ENCODE measurements at places on chromosomes 1 and 21. TPM values are rescaled to one million over a fixed set of nuclear protein-coding genes. Genes with fewer than 3 reads are reported as not detected.
A peak's percentile ranks its signal among the peaks of the same experiment; 100 is the strongest.

GRCh38 chr1:43954036-43954435 is 7.3 kb downstream of the IPO13 start:
- no peak overlapping the region for H3K4me3 ChIP-seq
- H3K36me3 ChIP-seq, result no peaks in the 10 kb centered on the region
- H3K27me3 ChIP-seq, result no peaks in the 10 kb centered on the region

- H3K4me3 ChIP-seq, result no peak overlapping the region
- no peak overlapping the region for H3K27ac ChIP-seq
- H3K27me3 ChIP-seq, result no peaks in the 10 kb centered on the region
- no peak for DNase-seq
- H3K4me1 ChIP-seq, result no peaks in the 10 kb centered on the region
Observed at GRCh38 chr21:15713412-15713811, 16.4 kb upstream of the USP25 start.

- peak; percentile 95 for DNase-seq
- no peaks in the 10 kb centered on the region for H3K27me3 ChIP-seq
- H3K36me3 ChIP-seq, result no peaks in the 10 kb centered on the region
- H3K4me3 ChIP-seq, result peak within 1 kb of the TSS; percentile 36
Observed at GRCh38 chr1:154870115-154870571, at the start of gene KCNN3. Gene KCNN3, minus strand, starts transcription at chr1:154870281. Its CDS starts 317 bp downstream, at chr1:154869964.

- no peak overlapping the region for H3K4me3 ChIP-seq
- no peaks in the 10 kb centered on the region for H3K27me3 ChIP-seq
- no peaks in the 10 kb centered on the region for H3K36me3 ChIP-seq
Observed at GRCh38 chr1:63743781-63744180, 30.0 kb upstream of the ROR1 start.

GRCh38 chr1:92705446-92705845 is 79.5 kb downstream of the EVI5 start:
- H3K36me3 ChIP-seq, result no peaks in the 10 kb centered on the region
- DNase-seq, result no peak
- no peaks in the 10 kb centered on the region for H3K4me1 ChIP-seq
- no peaks in the 10 kb centered on the region for H3K27me3 ChIP-seq
- H3K27ac ChIP-seq, result no peak overlapping the region
- no peak overlapping the region for H3K4me3 ChIP-seq

GRCh38 chr1:160205242-160206035 is at the start of gene PEA15:
Gene PEA15, plus strand, starts transcription at chr1:160205384. Its CDS starts 6,161 bp downstream, at chr1:160211545.
- DNase-seq, result peak; percentile 88
- H3K4me3 ChIP-seq, result peak within 1 kb of the TSS; percentile 92
- H3K4me1 ChIP-seq, result peaks cover 16% of the 10 kb centered on the region
- no peaks in the 10 kb centered on the region for H3K36me3 ChIP-seq
- H3K27me3 ChIP-seq, result no peaks in the 10 kb centered on the region
- H3K27ac ChIP-seq, result peak within 1 kb of the TSS; percentile 43

DNA sequence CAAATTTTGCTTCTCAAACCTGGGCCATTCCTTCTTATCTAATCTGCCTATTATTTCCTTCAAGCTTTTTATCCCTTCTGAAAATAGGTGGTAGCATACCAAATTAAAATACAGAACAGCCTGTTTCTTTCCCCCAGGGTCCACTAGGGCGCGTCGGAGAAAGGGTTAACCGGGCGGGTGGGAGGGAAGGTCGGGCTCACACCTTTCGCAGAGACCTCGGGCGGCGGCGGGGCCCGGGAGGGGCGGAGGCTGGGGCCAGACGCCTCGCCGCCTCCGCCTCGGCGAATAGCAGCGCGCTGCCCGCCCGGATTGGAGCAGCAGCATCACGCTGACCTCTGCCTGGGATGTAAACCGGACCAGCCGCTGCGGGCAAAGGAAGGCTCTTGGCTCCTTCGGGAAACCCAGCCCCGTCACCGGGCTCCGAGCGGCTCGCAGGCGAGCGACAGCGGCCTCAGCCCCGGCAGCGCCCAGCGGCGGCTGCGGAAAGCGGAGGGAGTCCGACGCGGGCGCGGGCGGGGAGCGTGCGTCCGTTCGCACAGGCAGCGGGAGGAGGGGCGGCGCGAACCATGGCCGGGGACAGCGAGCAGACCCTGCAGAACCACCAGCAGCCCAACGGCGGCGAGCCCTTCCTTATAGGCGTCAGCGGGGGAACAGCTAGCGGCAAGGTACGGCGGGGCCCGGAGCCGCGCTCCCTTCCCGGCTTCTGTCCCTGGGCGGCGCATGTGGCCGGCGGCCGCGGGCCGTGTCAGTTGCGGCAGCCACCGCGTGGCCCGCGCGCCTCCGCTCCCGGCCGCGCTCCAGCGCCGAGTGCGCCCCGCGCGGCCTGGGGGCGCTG is at the start of gene UCK2:
Gene UCK2 (plus strand): TSS at position 347 of the 835 bp plus-strand sequence. CDS start 220 bp downstream, at position 567.
- no peaks in the 10 kb centered on the region for H3K27me3 ChIP-seq
- peak within 1 kb of the TSS; percentile 89 for H3K4me3 ChIP-seq
- H3K36me3 ChIP-seq, result no peaks in the 10 kb centered on the region
- peak within 1 kb of the TSS; percentile 84 for H3K27ac ChIP-seq
- no peaks in the 10 kb centered on the region for H3K4me1 ChIP-seq

The CAMTA1 gene
- polyA plus RNA-seq, result 88.5 TPM

All from ovary (tissue), 10 donors.